ENCODE measurements at places on chromosomes 7 and 10. TPM values are rescaled to one million over a fixed set of nuclear protein-coding genes. Genes with fewer than 3 reads are reported as not detected.

The WEE2 gene
- total RNA-seq = not detected

The SPDYE2 gene
- not detected for total RNA-seq

The NEUROG3 gene
- total RNA-seq = not detected

The PTPRZ1 gene
- 3.5 TPM for total RNA-seq

The SORCS1 gene
- not detected for total RNA-seq

The OPN1SW gene
- not detected for total RNA-seq

The ACBD7 gene
- total RNA-seq = 0.13 TPM

The MYH16 gene
- total RNA-seq = 0.53 TPM

The SLC16A9 gene
- 7.8 TPM for total RNA-seq

The ANKRD30A gene
- not detected for total RNA-seq

The SFTPA1 gene
- not detected for total RNA-seq

The EBLN1 gene
- not detected for total RNA-seq

The HOXA5 gene
- not detected for total RNA-seq

The CCL24 gene
- not detected for total RNA-seq

The MACC1 gene
- total RNA-seq = 19.2 TPM
